Inflammatory macrophage (primary cell): ENCODE measurements at places on chromosomes 1 and 21.

- DNase-seq, result peak; percentile 17
Measured at GRCh38 chr1:41809692-41810091, 109.0 kb downstream of the HIVEP3 start.

DNA sequence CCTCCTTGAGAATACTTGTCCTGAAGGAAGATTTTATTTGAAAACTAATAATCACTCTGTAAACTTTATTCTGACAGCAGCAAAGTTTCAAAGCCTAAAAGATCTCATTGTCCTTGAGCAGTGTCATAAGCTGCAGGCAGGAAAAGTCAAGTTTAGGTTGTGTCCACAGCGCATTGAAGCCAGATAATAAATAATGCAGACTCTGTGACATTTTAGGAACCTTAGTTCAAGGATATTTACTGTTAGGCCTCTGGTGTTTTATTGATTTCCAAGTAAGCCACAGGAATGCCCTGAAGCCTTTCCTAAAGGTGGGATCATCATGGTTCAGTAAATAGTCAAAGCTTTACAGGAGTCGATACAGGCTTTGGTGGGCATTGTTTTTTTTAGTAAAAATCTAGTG is 356.4 kb upstream of the SGIP1 start:
- DNase-seq, result no peak

DNA sequence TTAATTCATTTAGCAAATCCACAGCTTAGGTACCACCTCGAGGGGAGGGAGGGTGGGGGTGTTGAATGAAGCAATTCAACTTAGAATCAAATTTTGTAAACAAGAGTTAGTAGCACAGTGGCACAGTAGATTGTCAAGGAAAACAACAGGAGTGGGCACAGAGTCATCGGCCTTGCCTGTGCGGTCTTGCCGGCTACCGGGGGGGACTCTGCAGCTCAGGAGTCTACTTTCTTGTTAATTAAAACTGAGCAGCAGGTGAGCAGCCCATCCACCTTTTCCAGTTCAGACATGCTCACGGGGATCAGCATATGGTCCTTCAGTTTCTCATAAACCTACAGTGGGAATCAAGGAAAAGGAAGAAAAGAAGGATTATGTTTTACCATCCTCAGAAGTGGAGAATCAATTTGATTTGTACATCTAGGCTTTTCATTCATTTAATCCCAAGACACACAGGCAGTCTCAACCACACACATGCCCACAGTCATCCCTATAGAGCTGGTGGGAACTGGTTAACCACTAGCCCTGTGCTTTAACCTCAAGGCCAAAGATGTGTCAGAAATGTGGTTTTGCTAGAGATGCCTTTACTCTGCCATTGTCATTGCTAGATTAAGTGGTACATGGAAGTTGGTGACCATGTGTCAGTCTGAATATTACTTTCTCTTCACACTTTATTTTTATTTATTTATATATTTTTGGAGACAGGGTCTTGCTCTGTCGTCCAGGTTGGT is 45.0 kb upstream of the BCL10 start:
- DNase-seq, result no peak

GRCh38 chr1:79196211-79196610 is 189.7 kb upstream of the ADGRL4 start:
- no peak for DNase-seq

- DNase-seq, result no peak
Measured at GRCh38 chr1:162011337-162012012, 12.2 kb downstream of the OLFML2B start.

DNA sequence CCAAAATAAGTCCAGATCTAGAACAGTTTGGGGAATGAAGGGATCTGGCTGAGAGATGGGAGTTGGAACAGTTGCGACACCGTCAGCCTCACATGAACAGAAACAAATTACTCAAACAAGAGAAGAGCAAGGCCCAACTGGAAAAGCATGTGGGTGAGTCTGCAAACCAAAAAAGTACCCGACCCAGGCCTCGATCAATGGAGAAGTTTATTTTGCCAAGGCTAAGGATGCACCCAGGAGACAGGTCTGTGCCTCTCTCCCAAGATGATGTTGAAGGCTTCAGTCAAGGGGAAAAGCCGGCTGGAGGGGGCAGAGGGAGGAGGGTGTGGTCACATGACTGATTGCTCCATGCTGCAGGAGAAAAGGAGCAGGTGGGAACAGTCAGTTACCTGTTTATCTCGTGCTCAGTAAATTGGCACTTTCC is 42.3 kb downstream of the KRTAP10-1 start:
- DNase-seq, result peak; percentile 23

GRCh38 chr1:198858033-198858432 is 219.2 kb downstream of the PTPRC start:
- no peak for DNase-seq

GRCh38 chr1:167169642-167170041 is 51.0 kb upstream of the POU2F1 start:
- no peak for DNase-seq

- DNase-seq, result no peak
Measured at GRCh38 chr1:115356356-115356755, 18.3 kb upstream of the NGF start.

DNA sequence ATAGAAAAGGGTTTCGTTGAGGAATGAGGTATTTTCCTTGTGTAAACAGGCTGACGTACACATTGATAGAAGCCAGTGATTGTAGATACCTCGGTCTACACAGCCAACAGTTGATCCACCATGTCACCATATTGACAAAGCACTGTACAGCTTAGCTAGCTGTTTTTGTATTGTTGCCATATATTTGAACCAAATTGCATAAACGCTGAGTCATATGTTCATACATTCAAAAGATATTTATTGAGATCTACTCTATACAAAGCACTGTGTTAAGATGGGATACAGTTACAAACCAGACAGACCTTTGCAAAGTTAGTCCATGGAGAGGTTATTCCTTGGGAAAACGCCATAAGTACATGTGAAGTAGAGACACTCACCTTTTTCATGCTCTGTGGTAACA is 132.4 kb upstream of the ATP1B1 start:
- DNase-seq, result no peak

GRCh38 chr1:95252422-95252821 is 18.4 kb downstream of the RWDD3 start:
- DNase-seq, result no peak

GRCh38 chr1:218547957-218548730 is 203.0 kb downstream of the TGFB2 start:
- no peak for DNase-seq

DNA sequence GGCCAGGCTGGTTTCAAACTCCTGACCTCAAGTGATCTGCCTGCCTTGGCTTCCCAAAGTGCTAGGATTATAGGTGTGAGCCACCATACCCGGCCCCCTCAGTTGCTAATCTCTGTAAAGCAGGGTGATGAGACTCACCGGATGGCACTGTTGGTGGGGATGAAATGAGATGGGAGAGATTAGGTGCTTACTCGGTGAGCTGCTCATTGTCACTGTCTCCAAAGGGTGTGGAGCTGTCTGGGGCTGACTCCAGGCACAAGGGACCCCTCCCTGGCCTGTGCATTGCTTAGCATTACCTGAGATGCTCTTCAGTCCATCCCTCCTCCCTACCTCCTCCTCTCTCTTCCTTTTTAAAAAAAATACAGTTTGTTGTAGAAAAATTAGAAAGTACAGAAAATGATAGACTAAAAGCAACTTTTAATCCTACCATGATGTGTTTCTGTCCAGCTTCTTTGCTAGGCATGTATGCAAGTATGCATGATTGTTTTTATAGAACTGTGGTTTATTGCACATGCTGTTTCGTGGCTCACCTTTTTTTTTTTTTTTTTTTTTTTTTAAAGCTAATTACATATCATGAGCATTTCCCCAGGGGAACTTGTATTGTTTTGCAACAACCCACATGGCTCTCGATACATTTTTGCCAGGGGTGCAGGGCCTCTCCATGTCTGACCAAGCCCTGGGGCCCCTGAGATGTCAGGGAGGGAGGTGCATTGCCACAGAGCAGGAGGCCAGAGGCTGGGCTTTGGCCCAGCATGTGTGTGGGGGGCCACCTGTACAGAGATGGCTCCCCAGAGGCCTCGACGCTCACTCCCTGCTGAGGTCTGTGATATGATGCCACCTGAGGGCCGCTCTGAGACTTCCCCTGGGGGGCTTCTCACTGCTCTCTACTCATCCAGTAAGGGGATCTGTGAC is 55.4 kb downstream of the ARHGEF10L start:
- no peak for DNase-seq

- DNase-seq, result no peak
Measured at GRCh38 chr1:1345384-1345783, 3.8 kb downstream of the DVL1 start.

GRCh38 chr1:77538956-77539518 is 143.4 kb downstream of the ZZZ3 start:
- no peak for DNase-seq

DNA sequence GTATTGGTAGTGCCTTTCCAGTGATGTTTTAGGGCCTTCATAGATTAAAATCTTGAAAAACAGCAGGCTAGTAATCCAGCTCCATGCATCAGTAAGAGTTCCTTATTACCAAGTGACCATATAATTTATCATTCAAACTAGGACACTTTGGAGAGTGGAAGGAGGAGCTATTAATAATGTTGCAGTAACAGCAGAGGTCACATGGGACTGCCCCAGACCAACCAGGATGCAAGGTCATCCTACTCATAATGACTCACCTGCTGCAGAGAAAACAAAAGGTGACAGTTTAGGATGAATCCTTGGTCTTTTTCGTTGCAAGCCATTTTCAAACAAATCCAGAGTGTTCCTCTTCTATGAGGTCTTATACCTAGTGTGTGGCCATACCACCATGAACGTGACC is 187.4 kb downstream of the NUF2 start:
- no peak for DNase-seq

- DNase-seq, result no peak
Measured at GRCh38 chr21:38910390-38911067, 104.8 kb downstream of the ETS2 start.

GRCh38 chr1:47934243-47934805 is 62.9 kb downstream of the TRABD2B start:
- DNase-seq, result no peak

- no peak for DNase-seq
Measured at GRCh38 chr1:147337040-147337630, 94.7 kb downstream of the CHD1L start.

GRCh38 chr1:18322368-18323032 is 158.2 kb upstream of the KLHDC7A start:
- DNase-seq, result no peak

DNA sequence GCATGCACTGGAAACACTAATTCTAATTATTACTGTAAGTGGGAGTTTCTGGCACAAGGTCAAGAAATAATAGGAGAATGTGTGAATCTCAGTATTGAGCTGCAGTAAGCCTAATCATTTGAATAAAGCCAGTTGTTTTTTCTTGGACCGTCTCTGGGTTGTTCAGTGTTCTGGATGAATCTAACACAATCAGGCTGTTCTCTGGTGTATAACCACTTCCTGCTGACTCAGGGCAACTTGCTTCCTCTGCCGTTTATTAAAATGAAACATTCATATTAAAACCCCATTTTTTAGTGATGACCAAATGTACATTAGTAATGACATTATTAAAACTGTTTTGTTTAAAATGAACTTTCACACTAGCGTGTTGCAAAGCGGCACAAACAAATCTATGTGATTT is 273.1 kb upstream of the SNX7 start:
- DNase-seq, result peak; percentile 8

DNA sequence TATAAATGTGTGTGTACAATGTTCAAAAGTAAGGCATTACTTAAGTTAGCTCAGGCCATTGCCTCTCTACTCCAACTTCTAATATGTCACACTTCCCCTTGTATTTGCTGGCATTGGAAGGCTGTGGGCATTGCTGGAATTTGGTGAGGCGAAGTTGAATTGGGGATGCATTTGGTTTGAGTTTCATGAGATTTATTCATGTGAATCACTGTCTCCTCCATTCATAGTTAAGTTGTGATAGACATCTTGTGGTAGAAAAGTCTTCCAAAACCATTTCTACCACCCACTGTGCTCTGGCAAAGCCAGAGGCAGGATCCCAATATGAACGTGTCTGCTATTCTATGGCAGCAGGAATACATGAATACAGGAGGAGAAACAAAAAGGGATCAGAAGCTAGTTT is 397.8 kb upstream of the USP24 start:
- DNase-seq, result no peak

DNA sequence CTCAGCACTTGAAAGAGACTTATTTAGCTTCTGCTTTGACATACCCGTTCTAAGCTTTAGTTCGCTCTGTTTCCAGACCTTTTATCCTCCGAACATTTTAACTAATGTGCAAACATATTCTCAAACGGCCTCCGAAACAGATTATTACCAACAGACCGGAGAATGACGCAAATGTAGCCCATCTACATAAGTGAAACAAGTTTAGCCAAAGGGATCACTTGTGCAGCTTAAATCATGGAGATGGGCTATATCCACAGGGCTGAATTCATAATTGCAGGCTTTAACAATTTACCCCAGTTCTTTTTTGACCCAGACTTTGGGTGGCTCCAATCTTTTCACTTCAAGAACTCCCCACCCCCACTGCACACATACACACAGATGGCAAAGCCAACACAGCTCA is 119.7 kb downstream of the KCNH1 start:
- DNase-seq, result no peak

DNA sequence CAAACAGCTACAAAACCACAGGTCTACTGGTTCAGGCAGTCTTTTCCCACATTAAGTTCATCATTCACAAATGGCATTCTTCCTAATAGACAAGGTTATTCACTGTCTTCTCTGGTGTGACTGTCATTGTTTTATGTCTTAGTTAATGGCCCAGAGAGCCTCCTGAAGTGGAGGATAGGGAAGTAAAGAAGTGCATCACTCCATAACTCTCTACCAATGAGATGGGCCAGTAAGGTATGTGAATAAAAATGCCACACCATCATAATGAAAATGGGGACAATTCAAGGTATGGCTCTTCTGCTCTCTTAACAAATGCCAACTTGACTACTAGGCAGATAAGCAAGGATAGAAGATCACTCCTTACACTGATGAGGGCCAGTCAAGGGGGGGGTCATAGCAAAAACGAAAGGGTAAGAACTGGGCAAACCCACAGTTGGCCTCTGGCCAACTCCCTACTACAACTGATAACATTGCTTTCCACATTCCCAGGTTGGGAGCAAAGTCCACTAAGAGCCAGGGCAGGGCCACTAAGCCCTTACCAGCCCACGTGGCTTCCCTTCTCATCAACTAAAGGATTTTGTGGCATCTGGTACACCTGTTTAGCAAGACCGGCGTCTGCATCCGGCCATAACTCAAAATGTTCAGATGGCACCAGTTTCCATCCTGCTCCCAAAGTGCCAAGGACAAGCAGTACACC is 10.0 kb downstream of the PABPC4 start:
- no peak for DNase-seq

DNA sequence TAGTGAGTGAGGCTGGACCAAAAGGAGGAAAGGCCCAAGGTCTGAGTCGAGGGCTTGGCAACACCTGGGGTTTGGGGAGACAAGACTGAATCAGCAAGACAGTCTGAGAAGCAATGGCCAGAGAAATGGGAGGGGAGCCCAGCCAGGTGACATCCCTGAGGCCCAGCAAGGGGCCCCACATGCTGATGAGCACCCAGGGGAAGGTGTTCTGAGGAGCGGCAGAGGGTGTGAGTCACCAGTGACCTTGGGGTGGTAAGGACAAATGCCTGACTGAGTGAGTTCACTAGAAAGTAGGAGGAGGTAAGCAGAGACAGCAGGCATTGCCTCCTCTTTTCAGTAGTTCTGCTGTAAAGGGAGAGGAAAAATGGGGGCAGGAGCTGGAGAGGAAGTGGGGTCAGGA is 192.4 kb upstream of the GALNT2 start:
- no peak for DNase-seq
